ENCODE measurements at places on chromosomes 16 and 17.

DNA sequence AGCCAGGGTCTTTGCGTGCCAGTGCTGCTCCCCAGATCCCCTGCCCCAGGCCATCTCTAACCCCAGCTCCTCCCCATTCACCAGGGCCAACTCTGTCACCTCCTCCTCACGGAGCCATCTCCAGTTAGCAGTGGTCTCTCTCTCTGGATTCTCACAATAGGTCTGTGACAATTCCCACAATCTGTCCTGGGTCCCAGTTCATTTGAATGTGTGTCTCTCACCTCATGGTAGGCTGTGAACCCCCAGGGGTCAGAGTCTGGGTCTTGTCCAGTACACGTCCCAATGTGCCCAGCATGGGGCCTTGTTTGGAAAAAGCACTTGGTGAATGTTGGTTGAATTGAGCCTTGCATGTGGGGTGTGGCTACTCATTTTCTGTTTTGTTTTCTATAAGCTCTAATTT lies 205.3 kb downstream of the PHKB start:
- DNase-seq, result no peak

DNA sequence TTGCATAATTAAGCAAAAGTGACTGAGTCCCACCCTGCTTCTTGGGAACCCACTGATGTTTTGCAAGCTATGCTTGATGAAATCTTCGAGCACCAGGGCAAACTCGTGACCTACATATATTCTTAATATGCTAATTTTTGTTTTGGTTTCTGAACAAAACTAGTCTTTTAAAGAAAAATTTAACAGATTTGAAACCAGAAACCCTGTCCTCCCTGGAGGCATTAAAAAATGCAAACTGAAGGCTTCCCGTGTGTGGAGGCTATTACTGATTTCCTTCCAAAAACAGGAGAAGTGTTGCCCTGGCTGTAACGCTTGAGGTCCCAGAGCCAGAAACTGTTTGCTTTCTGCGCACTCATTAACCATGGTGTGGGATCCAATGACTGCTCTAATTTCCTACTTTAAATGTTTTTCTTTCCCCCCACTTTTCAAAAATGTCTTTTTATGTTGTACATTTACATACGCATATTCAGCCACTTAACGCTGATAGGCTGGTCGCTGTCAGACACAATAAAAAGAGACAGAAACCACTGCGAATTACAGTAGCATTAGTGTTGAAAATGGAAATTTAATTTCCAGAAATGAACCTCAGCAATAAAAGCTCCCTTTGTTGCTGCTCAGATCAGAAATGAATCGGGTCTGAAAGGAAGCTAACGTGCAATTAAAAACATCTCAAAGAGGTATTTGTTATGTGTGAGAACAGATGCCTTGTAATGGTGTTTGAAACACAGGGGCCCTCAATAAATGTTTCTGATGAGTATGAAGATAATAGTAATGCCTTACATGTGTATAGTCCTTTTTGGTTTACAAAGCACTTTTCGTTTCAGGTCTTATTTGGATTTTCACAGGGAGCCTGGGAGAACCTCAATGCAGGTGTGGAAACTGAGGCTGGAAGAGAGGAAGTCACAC lies 39.9 kb upstream of the IRX6 start:
- DNase-seq, result no peak

DNA sequence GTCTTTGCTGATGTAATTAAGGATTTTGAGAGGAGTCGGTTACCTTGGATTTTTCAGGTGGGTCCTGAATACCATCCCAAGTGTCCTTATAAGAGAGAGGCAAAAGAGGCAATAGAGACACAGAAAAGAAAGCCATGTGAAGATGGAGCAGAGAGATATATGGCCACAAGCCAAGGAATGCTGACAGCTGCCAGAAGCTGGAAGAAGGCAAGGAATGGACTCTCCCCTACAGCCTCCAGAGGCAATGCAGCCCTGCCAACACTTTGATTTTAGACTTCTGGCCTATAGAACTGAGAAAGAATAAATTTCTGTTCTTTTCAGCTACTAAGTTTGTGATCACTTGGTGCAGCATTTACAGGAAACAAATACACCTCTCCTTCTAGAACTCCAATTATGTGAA lies 8.2 kb upstream of the RNFT1 start:
- no peak for DNase-seq

GRCh38 chr17:6328279-6328678 lies 106.6 kb downstream of the AIPL1 start:
- no peak for DNase-seq

- DNase-seq, result no peak
Measured at GRCh38 chr17:148757-149156, 11.4 kb downstream of the SCGB1C2 start.

DNA sequence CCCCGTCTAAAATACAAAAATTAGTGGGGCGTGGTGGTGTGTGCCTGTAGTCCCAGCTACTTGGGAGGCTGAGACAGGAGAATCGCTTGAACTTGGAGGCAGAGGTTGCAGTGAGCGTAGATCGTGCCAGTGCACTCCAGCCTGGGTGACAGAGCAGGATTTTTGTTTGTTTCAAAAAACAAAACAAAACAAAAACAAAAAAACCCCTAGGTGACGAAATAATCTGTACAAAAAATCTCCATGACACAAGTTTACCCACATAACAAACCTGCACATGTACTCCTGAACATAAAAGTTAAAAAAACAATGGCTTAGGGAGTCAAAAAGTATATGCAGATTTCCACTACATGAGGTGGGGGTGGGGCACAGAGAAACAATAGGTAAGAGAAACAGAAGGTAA lies 140.5 kb upstream of the ASIC2 start:
- DNase-seq, result no peak

GRCh38 chr16:68468842-68469241 lies 20.5 kb upstream of the SMPD3 start:
- no peak for DNase-seq

- DNase-seq, result no peak
Measured at GRCh38 chr16:83550183-83550569, 257.6 kb upstream of the HSBP1 start.

DNA sequence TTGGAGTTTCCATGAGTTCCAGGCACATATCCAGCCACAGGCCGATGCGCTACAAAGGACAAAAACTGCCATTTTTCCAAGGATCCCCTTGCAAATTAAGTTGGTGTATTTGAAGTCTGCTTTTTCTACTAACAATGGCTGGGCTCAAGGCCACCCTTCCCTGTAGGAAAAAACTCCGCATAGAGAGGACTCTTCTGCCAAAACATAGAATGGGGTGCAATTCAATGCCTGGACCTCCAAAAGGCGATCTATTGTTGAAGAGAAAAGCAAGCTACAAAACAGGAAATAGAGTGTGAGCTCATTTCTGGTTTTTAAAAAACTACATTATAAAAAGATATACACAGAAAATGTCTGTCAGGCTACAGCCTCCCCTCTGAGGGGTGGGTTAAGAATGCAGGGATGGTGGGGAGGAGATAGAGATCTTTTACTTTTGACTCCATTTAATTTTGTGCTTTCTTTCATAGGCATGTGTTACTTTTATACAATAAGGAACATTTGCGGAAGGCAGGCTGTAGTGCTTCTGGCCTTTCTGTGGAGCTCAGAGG lies 22.9 kb upstream of the PRSS54 start:
- no peak for DNase-seq

- DNase-seq, result no peak
Measured at GRCh38 chr16:84975522-84975921, 35.8 kb downstream of the ZDHHC7 start.

- DNase-seq, result no peak
Measured at GRCh38 chr16:86768999-86769398, 190.7 kb downstream of the FOXL1 start.

GRCh38 chr17:41404024-41404671 lies 6.7 kb upstream of the KRT31 start:
- no peak for DNase-seq

GRCh38 chr16:31323959-31324629 lies 30.9 kb upstream of the ITGAX start:
- DNase-seq, result no peak

DNA sequence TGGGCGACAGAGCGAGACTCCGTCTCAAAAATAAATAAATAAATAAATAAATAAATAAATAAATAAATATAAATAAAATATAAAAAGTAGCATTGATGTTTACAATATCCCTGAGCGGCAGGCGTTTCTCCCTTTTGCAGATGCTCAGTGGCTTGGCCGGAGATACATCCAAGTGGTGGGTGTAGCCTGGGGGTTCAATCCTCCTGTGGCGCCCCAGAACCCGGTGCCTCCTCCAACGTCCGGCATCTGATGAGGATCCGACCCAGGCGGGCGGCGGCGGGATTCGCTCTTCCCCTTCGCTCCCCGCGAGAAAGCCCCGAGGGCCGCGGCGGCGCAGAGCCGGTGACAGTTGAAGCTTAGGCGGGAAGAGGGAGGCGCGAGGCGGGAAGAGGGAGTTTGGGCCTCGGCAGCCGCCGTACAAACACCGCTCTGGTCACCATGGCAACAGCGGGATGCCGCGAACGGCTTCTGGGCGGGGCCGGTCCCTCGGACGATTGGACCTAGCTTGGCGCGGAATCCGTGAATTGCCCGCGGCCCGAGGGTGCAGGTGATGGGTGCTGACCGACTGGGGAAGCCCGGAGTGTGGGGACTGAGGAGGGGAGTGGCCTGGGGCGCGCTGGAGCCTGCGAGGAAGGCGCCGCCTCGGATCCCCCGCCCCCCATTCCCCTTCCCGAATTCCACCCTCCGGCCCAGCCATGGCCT lies 12.7 kb upstream of the ALDOA start:
- DNase-seq, result peak; percentile 99

DNA sequence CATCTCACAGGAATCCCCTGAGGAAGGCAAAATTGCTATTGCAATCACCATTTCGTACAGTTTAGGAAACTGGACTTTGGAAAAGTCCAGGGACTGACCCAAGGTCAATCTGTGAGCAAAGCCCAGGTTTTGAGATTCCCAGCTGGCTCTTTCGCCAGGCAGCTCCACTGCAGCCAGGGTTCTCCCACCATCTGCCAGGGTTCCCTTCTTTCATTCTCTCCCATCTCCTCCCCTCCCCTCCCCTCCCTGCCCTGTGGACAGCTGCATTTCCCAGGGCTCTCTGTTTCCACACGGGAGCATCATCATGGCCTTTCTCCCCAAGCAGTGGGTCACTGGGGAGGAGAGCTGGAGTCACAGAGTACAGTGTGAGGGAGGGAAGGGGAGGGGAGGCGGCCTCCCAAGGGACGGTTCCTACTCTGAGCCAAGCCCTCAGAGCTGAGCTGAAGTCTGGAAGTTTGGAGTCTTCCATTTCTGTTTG lies 11.9 kb upstream of the GSDMA start:
- no peak for DNase-seq

DNA sequence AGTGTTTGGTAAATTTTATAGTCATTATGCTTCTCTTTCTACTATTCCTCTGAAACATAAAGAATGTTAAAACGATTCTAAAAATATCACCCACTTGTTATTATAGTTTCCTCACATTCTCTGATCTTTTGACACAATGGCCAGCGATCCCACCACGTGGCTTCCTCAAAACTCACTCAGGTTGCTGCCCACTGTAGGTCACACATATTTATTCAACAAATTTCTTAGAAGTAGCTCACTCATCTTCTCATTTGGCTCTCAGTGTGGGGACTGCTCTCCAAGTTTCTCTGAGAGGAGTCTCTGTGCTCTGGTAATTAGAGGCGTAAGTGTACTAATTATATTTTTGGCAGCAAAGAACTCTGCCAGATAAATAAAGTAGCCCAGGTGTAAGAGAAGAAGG lies 465.4 kb downstream of the CDH11 start:
- no peak for DNase-seq

GRCh38 chr17:58224315-58224714 lies 5.3 kb upstream of the MKS1 start:
- no peak for DNase-seq

Measured in HEK293T (cell line).